CD14-positive monocyte (primary cell): ENCODE measurements at places on chromosomes 12 and 14.

GRCh38 chr12:62792236-62792870, 142.6 kb downstream of the PPM1H start:
- DNase-seq: no peak

DNA sequence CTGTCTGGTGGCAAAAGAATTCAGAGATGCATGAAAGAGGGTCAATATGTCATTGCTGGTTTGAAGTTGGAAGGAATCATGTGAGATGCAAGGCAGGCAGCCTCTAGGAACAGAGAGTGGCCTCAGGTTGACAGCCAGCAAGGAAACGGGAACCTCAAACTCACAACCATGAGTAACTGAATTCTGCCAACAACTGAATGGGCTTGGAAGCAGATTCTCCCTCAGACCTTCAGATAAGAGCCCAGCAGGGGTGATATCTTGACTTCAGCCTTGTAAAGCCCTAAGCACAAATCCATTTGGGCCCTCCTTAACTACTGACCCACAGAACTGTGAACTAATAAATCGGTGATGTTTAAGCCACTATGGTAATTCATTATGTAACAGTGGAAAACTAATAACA, 35.8 kb downstream of the USP15 start:
- no peak for DNase-seq

- no peak for DNase-seq
These were observed 500 bp downstream of the GPR137C start for GRCh38 chr14:52553002-52553670.

DNA sequence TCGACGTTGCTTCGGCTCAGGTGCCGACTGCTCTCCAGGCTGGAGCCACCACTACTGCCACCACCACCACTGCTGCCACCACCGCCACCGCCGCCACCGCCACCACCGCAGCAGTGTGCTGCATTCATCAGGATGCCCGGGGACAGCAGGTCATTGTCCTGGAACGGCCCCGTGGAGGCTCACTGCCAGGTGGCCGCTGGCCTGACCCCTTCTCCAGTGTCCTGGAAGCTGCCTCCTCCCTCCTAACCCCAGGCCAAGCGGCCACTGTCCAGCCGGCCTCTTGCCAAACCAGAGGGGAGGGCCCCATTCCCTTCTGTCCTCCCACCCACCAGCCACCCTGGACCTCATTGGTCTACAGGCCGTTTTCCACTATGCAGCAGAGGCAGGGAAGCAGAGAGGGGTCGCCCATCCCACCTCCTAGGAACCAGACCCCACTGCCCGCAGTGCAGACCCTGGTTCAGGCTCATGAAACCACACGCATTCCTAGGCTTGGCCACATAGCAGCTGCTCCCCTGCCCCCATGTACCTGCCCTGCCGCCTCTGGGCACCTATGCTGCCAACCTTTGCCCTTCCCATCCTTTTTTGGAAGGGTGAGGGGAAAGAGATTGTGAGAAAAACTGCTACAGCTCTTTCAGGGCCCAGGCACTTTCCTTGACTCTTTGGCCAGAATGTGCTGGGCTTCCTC, 15.2 kb downstream of the ARL6IP4 start:
- no peak for DNase-seq
